D721Med (cell line): ENCODE measurements at places on chromosomes 12 and 14.

DNA sequence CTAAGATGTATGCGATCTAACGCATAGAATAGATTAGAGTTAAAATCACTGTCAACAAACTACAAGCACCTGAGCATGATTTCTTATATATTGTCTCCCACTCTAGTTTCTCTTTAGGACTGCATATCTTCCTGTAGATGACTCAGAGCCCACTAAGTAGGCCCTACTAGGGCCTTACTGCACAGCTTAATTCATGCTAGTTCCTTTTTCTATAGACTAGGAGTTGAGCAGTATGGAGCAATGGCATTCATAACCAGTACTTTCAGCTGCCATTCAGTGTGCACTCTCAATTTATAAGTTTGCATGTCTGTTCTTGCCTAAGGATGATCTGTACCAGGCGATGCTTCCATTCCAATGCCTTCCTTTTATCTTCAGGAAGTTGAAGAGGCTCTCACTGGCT lies 103.5 kb downstream of the METTL25 start:
- DNase-seq = no peak

DNA sequence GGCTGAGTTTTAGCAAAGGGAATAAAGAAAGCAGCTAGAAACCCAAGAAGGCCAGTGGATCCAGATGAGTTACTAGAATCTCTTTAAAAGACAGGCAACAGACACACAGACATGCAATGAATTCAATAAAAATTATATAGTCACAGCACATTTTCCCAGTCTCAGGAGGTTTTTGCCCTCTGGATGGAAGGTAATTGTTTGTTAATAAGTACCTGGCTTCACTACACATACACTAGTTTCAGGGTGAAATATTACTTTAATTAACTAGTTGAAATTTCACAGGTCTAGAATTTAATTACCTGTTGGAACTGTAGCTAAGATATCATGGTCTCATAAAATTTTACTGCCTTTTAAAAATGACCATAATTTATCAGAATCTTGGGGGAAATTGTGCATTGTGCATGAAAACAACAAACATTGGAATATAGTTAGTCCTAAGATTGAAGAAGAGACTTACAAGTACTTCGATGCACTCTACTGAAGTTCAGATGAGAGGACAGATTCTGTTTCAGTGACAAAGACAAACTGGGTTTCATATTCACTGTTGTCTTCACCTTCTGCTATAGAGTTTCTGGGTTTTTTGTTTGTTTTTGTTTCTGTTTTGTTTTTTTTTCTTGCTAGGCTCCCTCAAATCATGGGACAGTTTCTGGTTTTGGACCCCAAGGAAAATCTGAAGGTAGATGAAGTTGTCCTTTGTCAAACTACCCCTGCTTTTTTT lies 277.0 kb upstream of the GARIN6 start:
- no peak for DNase-seq

DNA sequence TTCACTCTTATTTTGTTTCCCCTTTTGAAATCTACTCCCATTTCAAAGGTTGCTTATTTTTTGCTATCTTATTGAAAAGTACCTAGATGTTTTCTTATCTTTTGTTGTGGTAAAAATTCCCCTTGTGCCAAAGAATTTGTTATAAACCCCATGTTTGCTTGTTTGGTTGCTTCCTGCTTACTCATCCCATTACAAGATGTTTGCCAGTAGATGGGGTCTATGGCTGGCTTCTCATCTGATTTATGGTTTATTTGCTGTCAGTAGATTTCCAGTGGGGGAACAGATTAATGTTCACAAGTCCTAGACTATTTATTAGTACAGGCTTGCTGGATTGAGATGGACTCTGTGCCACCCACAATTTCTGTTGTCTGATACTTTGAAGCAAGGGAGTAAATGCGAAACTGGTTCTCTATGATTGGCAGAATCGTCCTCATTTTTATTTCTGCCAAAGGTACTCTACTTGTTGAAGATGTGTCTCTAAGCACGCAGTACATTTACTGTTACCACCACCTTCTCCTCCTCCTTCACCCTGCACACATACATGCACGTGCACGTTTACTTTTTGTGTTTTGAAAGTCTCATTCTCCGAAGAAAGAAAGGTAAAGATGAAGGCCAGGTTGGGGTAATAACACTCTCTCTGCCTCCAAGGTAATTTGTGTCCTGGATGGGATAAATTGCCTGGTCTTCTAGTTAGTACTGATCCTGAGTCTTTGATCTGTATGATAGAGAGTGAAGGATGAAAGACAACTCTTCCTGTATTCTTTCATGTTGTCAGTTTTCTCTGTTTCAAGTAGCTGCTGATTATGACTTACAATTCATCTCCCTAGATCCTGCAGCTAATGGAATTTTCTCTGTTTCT lies 117.2 kb upstream of the ATP2B1 start:
- no peak for DNase-seq

GRCh38 chr14:93086441-93087055 lies 29.2 kb downstream of the ITPK1 start:
- DNase-seq = no peak

GRCh38 chr14:97457575-97458085 lies 660.4 kb downstream of the VRK1 start:
- DNase-seq = no peak

GRCh38 chr12:32501835-32502333 lies 102.5 kb downstream of the FGD4 start:
- DNase-seq = peak; percentile 55

DNA sequence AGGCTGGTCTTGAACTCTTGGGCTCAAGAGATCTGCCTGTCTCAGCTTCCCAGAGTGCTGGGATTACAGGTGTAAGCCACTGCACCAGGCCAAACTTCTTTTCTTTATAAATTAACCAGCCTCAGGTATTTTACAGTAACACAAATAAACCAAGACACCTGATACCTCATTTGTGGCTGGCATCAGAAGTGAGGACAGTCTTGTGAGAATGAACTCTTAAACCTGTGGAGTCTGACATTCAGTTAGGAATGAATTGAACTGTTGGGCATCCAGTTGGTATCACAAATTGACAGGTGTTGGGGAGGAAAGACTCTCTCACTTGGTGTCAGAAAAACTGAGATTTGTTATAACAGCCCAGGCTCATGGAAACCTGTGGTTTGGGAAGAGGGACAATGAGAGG lies 120.5 kb downstream of the DENND5B start:
- DNase-seq = no peak

DNA sequence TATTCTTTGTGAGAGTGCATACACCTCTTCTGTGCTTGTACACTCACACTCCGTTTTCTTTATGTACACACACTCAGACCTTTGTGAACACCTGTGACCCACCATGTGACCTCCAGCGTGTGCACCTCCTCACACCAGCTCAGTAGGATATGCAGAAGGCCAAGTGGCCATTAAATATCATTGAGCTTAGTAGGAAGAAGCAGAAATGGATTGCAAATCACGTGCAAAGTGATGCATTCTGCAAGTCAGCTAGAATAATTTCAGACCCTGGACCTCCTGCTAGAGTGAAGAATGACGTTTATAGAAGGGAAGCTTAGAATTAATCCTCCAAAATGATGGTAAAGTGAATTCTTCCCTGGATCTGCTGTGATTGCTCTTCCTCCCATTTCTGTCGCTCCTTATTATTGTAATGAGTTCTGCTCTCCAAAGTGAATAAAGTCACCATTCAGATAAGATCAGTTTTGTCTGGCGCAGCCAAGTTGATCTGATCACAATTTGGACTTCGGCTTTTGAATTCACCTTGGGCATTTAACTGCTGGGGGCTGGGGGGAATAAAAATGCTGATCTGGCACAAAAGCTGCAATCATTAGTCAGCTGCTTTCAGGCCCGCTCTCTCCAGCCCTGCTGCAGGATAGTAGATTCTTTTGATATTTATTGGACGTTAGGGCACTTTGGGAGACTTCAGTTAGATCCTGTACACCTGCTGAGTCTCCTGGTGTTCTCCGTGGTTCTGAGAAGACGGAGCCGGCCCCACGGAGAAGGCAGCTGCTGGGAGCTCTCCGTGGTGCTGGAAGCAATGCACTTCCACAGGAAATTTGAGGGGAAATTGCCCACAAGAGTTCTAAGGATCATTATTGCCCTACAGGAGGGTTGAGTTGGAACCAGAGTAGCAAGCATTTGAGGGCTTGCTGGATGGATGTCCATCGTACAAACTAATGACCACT lies 12.4 kb upstream of the NRXN3 start:
- no peak for DNase-seq

DNA sequence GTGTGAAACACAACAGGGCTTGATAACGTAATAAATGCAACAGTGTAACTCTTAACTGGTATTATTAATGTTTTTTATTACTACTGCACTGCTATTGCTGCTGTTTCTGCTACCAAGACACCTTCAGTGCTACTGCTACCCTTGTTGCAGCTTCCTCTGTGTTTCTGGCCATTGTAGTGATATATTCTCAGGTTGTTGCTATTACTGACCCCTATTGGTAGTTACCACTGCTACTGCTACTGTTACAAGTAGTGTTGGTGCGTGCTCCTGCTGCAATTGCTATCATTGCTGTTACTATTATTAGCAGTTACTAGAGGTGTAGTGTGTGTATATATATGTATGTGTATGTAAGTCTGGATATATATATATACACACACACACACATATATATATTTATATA lies 87.2 kb upstream of the PTPRB start:
- no peak for DNase-seq

GRCh38 chr14:54781961-54782750 lies 120.5 kb downstream of the GCH1 start:
- DNase-seq = no peak
